Central memory CD4-positive, alpha-beta T cell (primary cell): ENCODE measurements at places on chromosomes 7 and 10.

DNA sequence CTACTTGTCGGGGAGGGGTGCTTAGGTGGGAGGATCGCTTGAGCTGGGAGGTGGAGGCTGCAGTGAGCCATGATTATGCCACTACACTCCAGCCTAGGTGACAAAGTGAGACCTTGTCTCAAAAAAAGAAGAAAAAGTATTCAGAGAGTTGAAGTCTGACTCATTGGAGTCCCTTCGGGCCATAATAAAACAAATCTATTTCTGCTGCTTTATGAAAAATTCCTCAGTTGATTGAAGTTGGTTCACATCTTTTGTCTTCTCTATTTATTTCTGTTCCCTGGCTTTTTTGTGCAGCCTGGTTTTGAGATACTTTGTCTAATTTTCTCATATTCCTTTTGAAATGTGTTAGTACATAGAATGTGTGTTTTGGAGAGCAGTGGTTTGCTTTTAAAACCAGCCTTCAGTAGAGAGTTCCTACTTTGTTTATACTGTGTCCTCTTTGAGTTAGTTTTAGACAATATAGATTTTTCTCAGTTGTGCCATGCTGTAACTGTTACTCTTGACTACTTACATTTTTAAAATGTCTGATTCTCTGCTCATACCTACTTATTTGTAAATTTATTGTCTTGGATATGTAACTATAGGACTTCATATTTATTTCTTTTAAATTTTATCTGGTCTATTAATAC, 36.7 kb downstream of the LUC7L2 start:
- DNase-seq = no peak

DNA sequence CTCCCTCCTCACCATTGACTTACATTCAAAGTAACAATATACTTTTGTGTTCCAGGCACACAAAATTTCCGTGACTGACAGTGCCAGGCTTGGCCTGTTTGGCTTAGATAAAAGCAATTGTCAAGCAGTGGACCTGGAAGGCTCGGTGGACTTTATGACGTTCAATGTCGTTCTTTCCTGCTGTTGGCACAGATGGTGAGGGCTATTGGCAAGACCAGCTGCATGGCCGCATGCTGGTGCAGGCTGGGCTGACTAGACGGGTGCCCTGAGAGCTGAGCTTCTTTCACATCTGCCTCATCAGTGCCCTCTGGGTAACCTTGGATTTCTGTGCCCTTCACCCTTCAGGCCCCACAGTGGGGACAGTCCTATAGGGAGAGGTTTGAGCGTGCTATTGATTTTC, 45.2 kb downstream of the WIPF3 start:
- no peak for DNase-seq

DNA sequence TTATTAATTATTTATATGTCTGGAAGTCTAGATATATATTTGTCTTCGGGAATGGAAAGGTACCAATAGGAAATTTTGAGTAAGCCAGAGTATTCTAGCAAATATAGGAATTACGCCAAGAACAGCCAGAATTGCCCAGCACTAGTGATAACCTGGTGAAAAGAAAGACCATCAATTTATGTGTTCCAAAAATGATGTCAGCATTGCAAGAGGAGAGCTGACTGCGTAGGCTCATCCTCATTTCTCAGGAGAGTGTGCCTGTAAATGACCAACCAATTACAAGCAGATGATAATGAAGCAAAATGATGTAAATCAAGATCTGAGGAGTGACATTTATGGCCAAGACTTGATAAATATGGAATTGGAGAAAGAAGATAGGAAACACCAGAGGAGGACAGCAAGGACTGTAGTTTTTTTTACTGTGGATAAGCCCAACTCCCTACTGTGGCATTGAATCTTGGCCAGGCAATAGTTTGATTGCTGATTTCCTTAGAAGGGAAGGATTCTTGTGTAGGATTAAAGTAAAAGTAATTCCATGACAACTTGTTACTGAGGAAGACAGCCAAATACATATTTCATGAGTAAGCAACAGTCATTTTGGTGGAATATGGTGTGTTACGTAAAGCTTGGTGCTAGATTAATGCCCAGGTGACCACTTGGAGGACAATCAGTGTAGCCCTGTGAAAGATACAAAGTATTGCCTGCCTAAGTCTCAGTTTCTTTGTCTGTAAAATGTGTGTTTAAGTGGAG, 590.8 kb downstream of the AUTS2 start:
- DNase-seq = no peak

- DNase-seq = no peak
These were observed 200.9 kb upstream of the AOAH start for GRCh38 chr7:36925207-36925606.

DNA sequence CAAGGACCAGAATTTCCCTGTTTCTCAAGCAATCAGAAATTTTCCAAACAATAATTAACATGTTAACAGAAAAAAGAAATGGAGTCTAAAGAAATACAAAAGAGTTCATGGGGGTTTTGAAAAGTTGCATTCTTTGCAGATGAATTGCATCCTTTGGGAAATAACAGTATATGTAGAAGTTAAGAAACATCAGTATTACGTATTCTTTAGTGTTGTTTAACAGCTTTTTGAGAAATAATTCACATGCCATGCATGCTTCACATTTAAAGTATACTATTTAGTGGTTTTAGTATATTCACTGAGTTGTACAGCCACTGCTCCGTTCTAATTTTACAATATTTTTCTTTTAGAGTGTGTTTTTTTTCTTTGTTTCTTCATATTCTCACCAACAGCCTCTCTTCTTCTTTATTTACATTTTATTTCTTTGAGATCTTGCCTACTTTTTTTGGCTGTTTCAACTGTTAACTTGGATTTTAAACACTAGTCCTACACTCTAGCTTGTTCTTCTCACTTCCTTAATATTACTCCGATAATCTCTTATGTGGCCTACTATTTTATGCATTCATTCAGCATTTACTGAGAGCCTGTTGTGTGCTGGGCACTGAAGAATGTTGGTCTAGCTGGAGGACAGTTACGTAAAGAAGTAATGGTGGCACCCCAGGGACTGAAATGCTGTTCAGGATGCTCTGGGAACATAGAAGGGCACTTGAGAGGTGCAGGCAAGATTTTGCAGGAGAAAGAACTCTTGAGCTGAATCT, 330.1 kb downstream of the EXOC4 start:
- DNase-seq = no peak

- DNase-seq = no peak
These were observed 144.0 kb downstream of the BBS9 start for GRCh38 chr7:33273356-33273755.

- no peak for DNase-seq
These were observed 83.3 kb downstream of the CUL2 start for GRCh38 chr10:35006836-35007235.

DNA sequence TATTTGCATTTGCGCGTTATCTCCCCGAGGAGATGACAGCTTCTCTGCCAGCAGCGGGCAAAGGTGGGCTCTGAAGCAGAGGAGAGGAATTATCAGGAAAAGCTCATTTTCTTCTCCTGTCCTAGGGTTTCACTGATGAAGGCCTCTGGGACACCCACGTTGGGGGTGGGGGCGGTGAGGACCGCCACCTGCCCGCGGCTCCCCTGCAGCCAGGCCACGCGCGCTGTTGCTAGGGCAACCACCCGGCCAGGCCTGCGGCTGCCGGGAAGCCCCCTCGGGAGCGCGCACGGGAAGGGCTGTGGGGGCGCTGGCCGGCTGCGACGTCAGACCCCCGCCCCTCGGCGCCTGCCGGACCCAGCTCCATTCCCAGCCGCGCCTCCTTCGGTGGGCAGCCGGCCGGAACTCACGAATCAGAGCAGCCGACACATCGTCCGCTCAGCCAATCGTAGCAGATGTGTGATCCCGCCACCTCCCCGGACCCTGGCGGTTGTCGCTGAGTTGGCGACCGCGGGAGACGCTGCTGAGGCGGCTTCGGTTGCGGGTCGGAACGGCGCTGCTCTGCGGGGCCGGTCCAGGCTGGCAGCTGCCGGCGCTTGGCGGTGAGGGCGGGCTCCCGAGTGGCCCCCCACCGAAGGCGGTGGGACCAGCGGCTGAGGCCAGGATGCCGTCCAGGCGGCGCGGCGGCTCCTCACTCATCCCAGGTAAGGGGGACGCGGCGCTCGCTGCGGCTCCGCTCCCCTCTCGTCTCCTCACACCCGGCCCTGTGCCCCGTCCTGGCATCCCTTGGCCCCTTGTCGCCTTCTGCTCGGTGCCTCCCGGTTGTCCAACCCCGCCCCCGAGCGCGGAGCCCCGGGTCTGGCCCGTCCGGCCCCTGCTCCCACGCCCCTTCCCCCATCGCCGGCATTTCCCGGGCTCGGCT, at the start of gene TPST1:
TPST1 (plus strand) TSS at position 513 of the 919 bp plus-strand sequence. CDS start 35,092 bp downstream, outside the sequence.
- DNase-seq = peak; percentile 63

DNA sequence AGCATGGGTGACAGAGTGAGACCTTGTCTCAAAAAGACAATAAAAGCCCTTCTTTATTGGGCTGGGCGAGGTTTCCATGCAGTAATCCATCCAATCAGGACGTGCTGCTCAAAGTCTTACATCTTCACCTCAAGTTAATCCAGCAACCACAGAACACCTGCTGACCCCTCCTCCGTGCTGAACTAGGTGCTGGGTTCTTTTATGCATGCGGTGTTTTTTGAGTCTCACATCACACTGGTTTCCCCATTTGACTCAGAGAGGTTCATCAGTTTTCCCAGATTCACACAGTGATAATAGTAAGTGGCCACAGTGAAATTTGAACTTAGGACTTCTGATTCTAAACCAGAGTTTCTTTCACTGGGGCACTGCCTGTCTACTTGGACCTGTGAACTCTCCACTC, 58.3 kb upstream of the GTF2I start:
- no peak for DNase-seq

DNA sequence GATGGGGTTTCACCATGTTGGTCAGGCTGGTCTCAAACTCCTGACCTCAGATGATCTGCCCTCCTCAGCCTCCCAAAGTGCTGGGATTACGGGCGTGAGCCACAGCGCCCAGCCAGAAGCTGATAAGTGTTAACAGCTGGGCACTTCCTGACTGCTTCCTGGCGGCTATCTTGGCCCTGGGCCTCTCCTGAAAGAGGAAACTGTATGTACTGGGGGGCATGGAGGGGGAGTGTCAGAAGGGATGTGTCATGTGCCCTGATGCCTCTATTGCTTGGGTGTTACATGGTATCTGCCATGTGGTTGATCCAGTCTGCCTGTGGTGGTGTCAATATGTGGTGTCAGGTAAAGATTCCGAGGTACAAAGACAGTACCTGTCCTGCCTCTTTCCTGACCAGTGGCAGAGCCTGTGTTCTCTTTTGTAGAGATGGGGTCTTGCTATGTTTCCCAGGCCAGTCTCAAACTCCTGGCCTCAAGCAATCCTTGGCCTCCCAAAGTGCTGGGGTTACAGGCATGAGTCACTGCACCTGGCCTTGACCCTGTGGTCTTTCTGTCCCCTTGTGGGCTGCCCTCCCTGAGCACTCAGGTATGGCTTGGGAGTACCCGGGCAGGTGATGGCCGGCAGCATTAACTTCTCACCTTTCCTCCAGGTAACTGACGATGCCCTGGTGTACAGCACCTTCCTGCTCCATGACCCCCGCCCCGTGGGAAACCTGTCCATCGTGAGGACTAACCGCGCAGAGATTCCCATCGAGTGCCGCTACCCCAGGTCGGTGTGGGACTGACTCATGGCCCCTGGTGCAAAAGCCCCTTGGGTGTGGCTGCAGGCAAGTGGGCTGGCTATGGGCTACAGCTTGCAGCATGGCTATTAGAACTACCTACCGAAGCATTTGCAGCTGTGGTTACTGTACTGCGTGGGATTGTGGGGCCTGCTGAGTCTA, 4.4 kb downstream of the ZP3 start:
- no peak for DNase-seq

GRCh38 chr7:45703911-45704682, 129.9 kb downstream of the ADCY1 start:
- DNase-seq = no peak

DNA sequence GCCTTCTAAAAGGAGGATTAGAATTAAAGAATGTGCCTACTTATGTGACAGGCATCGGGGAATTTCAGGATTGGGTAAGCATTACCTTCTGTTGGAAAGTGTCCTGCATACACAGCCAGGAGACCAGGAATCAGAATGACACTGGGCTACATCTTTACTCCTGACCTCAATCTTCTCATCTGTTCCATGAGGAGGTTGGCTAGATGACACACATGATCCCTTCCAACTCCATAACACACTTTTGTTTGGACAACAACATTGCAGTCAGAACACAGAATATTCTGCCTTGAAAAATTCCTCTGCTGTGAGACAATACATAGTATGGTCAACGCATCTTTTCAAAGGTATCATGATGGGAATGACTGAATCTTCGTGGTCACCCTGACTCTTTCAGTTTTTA, 1281.2 kb upstream of the SORCS1 start:
- DNase-seq = no peak

GRCh38 chr7:1432411-1433082, 26.7 kb downstream of the MICALL2 start:
- peak; percentile 62 for DNase-seq

GRCh38 chr7:50653126-50653864, 88.1 kb upstream of the DDC start:
- DNase-seq = no peak

- peak; percentile 25 for DNase-seq
These were observed 127.8 kb upstream of the ZNF746 start for GRCh38 chr7:149625340-149625946.

DNA sequence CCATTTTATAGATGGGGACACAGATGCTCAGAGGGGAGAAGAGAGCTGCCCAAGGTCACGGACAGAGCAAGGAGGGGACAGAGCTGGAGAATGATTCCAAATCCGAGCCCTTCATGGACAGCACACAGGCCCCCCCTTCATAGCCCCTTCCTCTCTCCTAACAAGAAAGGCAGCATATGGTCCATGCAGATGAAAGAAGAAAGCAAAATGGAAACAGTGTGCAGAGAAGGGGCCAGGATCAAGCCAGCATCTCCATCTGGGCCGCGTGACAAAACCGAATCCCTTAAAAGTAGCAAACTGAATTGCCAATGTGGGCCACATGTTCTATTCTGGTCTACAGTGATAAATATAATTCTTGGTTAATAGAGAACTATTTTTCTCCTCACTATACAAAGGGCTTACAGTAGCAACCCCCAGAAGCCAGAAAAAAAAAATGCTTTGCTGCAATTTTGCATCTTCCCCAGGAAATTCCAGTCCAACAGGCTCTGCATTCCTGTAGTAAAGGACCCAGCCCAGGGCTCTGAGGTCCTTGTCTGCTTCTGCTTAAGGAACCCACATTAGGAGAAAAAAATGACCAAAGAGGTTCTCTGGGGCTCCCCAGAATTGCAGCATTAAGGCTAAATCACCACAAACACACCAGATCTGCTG, 7.8 kb downstream of the CPXM2 start:
- DNase-seq = no peak

DNA sequence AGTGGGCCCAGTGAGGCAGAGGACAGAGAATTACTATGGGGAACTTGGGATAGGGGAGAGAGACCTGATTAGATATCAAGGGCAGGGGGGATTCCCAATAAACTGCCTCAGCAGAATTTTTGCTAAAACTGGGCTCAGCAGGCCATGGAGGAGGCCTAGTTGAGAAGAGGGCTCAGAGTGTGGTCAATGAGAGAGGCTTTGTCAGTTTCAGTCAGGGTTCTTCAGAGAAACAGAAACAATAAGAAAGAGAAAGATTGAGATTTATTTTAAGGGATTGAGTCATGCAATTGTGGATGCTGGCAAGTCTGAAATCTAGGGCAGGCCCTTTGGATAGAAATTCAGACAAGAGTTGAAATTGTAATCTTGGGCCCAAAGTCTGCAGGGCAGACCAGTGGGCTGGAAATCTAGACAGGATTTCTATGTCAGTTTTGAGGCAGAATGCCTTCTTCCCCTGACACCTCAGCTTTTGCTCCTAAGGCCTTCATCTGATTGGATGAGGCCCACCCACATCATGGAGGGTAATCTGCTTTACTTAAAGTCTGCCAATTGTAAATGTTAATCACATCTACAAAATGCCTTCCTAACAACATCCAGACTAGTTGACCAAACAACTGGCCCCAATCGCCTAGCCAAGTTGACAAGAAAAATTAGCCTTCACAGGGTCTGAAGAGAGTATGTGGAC, 33.5 kb upstream of the CCSER2 start:
- DNase-seq = no peak

GRCh38 chr10:17905491-17905890, 46.2 kb upstream of the SLC39A12 start:
- no peak for DNase-seq
